Stimulated activated CD4-positive, alpha-beta T cell treated with anti-CD3 and anti-CD28 coated beads, TNF-alpha, amount 100 ng/mL, for 1 hour (primary cell): ENCODE measurements at places on chromosomes 2 and 18.

GRCh38 chr2:226891780-226892590 is 56.1 kb downstream of the RHBDD1 start:
- DNase-seq, result no peak

DNA sequence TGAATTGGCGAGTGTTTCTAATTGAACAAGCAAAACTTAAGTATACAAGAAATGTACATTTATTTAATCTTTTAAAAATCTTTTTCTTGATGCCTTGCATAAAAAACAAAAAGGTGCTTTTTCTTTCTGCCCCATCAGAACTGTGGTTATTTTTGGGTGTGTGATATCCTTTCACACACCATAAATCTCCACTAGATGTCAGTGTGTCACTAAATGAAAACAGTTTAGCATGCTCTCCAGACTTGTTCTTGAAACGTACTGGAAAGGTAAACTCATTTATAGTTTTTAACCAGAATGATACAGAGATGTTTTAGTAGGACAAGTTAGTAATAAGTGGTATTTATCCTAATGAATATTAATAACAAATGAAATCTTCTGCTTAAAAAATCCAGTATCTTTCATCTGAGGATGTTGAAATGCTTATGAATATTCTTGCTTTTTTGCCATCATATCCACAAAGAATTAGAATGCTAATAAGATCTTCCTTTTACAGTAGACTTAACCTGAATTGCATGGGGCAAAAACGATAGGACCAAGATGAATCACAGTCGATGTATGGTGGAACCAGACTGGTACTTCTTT is 96.8 kb downstream of the UBE2E3 start:
- no peak for DNase-seq

- DNase-seq, result no peak
Observed at GRCh38 chr2:119455066-119455718, 23.5 kb downstream of the TMEM37 start.

DNA sequence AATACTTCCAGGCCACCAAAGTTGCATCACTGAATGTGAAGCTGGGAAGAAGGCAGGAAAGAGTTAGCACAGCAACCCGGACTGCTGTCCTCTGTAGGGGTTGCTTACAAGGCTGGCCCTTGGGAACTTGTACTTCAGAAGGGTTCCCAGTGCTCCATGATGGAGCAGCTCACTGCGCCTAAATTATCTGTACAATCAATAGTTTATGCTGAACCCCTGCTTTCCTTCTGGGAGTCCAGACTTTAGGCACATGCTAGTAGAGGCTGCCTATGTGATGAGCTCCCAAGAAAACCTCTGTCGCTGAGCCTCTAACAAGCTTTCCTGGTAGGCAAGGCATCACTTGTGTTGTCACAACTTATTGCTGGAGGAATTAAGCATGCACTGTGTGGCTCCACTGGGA is 34.3 kb downstream of the XDH start:
- DNase-seq, result no peak

GRCh38 chr2:64698668-64699444 is 45.1 kb upstream of the SERTAD2 start:
- no peak for DNase-seq

GRCh38 chr2:241310917-241311566 is 4.4 kb downstream of the HDLBP start:
- no peak for DNase-seq

DNA sequence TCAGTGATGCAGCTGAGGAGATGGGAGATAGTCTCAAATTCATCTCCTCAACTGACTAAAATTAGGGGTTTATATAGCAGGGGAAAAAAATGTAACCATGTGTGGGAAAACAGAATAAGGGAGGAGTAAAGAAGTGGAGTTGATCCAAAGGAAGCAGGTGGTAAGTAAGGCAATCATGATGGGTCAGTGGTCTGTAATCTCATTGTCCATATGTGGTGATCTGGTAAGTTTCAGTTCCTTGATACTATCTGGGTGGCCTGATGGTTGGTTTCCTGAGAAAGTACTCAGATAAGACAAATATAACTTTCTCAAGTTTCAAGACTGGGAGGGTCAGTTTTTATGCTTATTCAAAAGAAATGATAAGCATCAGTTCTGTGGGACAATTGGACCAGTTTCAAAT is 312.3 kb upstream of the KCNJ3 start:
- no peak for DNase-seq

- DNase-seq, result no peak
Observed at GRCh38 chr2:221850076-221850475, 278.0 kb upstream of the EPHA4 start.

DNA sequence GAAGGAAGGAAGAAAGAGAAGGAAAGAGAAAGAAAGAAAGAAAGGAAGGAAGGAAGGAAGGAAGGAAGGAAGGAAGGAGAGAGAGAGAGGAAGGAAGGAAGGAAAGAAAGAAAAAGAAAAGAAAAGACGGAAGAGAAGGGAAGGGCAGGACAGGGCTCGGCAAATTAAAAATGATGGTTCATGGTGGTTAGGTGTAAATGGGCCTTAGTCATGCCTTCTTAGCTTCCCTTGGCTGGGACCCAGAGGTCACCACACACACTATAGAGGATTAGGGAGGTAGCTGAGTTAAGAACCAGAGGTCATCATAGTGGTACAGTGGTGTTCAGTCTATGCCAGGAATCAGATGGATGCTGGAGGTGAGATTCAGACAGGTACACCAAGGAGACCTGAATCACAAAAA is 9.3 kb upstream of the ATL2 start:
- no peak for DNase-seq

DNA sequence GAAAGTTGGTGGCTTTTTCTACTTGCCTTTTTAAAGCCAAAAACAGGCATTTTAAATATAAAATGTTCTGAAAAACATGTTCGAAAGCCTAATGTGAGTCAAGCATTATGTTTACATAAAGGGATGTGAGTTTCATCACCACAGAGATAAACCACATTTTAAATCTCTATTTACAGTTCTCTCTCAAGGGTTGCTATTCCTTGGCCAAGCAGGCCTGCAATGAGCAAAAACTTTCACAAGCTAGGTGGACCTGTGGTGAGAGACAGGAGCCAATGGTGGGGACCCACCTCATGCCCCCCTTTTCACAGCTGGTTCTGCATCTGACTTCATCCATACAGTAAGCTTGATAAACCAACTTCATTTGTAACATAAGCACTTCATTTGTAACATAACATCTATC is 65.1 kb downstream of the CUL3 start:
- no peak for DNase-seq

- DNase-seq, result no peak
Observed at GRCh38 chr18:41077076-41077475, 878.0 kb upstream of the PIK3C3 start.

DNA sequence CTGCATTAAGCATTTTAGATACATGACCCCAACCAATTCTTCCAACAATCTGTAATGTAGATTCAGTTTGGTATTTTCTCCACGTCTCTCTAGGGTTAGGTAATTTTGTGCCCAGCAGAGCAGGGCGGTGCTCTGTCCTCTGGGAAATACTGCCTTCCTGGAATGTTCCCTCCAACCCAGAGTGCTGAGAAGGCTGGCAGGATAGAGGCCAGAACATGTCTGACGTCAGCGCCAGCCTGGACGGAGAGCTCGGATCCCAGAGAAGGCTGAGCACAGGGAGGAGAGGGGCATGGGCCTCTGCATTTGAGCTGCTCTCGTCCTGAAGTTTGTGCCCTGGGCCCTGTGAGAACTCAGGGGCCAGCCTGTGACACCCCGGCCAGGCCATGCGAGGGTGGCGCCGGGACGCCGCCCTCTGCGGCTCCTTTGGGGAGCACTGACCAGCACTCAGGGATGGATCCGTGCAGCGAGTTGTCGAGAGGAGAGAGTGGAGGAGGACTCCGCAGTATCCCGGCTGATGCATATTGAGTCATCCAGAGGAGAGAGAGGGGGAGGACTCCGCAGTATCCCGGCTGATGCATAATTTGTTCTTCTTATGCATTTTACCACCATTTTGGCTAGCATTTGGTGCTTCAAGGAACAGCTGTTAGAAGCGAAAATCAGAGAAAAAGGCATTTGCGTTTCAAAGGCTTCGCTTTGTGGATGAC is 80.0 kb upstream of the PXDN start:
- DNase-seq, result no peak

DNA sequence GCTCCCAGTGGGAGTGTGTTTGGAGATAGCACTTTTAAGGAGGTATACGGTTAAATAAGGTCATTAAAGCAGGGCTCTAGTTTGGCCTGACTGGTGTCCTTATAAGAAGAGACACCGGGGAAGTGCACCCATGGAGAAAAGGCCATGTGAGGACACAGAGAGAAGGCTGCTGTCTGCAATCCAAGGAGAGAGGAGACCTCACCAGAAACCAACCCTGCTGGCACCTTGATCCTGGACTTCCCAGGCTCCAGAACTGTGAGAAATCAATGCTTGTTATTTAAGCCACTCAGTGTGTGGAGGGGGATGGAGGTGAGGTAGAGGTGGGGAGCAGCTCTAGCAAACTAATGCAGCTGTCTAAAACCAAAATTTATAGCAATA is 62.0 kb downstream of the RPL31 start:
- DNase-seq, result no peak

DNA sequence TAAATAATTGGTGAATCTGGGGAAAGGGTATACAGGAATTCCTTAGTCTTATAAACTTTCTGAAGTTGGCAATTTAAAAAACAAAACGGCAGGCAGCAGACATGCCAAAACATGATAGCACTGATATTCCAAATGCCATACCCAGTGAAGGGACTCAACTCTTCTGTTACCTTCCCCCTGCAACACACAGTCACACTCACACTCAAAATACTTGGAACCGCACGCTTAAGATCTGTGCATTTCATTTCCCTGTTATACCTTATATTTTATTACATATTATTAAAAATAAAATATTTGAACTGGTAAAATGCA is 123.4 kb downstream of the ZFP36L2 start:
- no peak for DNase-seq

GRCh38 chr18:13446610-13447461 is 228.3 kb downstream of the LDLRAD4 start:
- DNase-seq, result no peak

DNA sequence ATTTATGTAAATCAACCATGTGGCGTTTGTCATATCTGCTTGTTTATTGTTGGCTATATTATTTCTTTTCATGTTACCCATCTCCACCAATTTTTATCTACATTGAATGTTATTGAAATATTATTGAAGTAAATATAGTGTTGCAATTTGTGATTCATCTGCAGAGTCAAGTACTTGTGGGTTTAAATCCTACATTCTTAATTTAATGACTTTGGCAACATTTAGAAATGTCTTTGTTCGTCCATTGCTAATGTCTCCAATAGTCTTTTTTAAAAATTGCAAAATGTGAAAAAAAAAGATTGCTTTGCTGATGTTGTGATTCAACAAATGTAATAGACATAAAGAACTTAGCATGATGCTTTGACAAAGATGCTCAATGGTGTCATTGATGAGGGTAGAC is 1572.8 kb upstream of the PIK3C3 start:
- DNase-seq, result no peak
